C1 segment of cervical spinal cord (tissue), 14 donors: ENCODE measurements at places on chromosomes 4 and X.
A peak's percentile ranks its signal among the peaks of the same experiment; 100 is the strongest.

- no peak for DNase-seq
These were observed 52.9 kb upstream of the CXCL8 start for GRCh38 chr4:73687421-73687820.

DNA sequence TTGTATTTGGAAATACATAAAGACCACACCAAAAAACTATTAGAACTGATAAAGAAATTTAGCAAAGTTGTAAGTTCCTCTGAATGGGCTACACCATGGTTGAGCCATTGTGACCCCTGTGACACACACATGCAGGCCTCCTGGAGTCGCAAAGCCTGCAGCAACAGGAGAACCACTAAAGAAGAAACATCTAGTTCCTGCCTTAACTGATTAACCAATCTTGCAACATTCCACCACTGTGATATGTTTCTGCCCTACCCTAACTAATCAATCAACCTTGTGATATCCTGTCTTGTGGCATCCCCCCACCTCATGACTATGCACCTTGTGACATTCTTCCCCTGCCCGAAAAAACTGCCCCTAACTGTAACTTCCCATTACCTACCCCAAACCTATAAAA, 401.8 kb downstream of the PRDM5 start:
- no peak for DNase-seq

- DNase-seq, result no peak
These were observed 33.4 kb downstream of the C4orf54 start for GRCh38 chr4:99624141-99624719.

- DNase-seq, result no peak
These were observed 208.7 kb downstream of the SOWAHB start for GRCh38 chr4:76689145-76689817.

- no peak for DNase-seq
These were observed 18.1 kb downstream of the LSM6 start for GRCh38 chr4:146193628-146194027.

DNA sequence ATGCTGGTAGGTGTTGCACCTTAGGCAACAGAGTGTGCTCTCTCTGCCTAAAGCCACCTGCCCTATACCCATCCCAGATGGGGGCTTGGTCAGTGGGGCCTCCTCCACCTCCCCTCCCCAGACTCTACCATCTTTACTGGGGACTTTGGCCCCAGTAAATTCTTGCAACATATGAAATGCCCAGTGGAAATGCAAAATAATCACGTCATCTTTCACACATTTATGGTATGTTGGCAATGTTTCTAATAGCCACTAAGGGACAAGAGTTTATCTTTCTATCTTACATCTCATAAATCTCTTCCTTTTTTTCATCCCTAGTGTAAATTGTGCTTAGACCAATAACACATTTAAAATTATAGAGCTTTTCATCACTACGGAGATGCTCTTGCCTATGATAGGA, 103.0 kb upstream of the MAML3 start:
- DNase-seq, result no peak

DNA sequence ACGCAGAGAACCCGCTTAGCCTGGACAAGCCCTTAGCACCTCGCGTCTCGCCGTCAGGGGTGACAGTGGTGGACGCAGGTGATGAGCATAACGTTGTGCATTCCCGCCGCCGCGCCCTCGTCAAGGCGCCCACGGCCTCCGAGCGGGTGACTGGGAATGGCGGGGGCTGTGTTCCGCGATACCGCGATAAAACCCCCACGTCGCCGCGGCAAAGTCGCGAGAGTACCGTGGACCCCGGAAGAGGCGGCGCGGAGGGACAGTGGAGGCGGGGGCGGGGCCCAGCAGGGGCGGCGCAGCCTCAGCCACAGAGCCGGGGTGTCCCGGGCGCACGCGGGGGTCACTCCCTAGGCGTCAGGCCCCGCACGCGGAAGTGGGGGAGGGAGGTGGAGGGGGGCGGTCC, 53.8 kb downstream of the ZFYVE28 start:
- DNase-seq, result no peak

GRCh38 chr4:147813973-147814372, 82.1 kb downstream of the ARHGAP10 start:
- DNase-seq, result no peak

DNA sequence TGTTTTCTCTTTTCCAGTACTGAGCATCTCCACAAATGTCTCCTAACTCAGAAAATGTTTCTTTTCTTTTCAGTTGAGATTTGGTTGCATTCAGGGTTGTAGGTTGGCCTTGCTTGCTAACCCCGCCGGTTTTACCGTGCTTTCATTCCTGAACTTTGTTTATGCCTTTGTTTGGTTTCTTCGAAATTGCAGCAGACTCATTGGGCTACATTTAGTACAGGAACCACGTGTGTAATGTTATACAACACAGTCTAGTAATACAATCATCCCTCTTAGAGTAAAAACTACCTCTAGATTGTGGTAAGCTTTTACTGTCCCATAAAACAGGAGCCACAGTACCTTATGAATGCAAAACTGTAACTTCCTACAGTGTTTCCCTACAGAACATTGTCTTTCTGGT, 57.9 kb downstream of the CCKAR start:
- DNase-seq, result no peak

GRCh38 chr4:97330917-97331316, 812.4 kb downstream of the STPG2 start:
- DNase-seq, result no peak

GRCh38 chrX:2967998-2968909, 38.1 kb upstream of the ARSH start:
- no peak for DNase-seq

- no peak for DNase-seq
These were observed 7.4 kb downstream of the MAGEB10 start for GRCh38 chrX:27815209-27815608.

GRCh38 chr4:79178760-79179159, 147.1 kb downstream of the NAA11 start:
- DNase-seq, result peak; percentile 13

DNA sequence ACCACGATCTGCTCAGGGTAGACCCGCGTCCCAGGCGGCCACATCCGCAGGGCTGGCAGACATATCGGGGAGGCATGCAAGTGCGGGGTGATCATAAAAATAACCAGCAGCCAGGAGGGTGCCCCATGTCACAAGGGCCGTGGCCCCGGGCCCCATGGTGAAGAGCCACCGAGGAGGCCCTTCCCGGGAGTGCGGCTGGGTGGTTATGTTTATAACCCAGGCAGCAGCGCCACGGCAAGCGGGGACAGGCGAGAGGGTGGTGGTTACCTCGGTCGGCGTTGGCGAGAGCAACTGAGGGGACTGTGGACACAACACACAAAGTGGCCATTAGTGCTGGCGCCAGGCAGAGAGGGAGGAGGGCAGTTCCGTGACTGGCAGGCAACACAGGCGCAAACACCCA, 92.7 kb upstream of the AFAP1 start:
- DNase-seq, result no peak

DNA sequence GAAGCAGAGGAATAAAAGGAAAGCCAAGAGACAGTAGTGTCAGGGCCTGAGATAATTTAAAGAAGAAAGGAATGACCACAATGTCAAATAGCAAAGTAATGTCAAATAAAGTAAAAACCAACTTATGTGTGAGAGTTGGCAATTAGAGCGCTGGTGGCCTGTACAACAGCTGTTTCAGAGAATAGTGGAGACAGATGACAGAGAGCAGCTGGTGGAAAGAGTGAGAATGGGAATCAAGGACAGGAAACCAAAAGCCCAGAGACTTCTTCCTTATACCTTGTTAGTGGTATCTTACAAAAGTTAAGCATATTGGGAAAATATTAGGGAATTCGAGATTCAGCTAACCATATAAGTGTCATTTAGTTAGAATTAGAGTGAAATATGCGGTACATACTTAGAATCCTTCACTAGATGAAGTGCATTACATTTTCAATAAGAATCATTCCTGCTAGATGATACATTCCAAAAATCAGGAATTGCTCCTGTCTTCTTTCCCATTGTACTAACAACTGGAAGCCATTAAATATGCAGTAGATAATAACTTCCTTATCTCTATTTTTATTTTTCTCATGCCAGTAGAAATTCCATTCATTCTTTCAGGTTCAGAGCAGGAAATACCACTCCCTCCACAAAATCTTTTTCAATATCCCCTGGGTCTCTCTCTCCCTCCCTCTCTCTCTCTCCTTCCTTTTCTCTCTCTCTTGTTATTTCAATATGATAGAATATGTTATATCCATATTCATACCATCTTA, 525.4 kb downstream of the CENPC start:
- DNase-seq, result no peak

DNA sequence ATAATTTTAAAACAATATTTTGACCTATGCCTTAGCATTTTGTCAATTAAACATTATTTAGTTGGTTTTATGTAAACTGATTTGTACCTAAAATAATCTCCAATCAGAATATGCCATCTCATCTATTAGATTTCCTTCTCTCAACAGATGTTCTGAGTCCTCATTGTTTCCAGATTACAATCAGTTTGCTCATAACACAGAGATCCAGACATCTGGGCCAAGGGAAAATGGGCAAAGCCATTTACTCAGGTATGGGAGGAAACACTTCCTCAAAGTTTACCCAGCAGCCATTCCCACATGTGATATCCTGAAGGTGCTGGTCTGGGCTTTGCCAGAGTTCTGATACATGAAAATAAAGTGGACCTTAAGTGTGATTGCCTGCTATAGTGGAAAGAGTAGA, 217.9 kb upstream of the GPC4 start:
- no peak for DNase-seq

- no peak for DNase-seq
These were observed 177.6 kb downstream of the CPE start for GRCh38 chr4:165556383-165556782.
